ENCODE measurements at places on chromosomes 2 and 18.

- DNase-seq = peak; percentile 62
Measured at GRCh38 chr2:108621087-108621559, 86.9 kb downstream of the LIMS1 start.

- no peak for DNase-seq
Measured at GRCh38 chr2:230636684-230637271, 75.9 kb upstream of the CAB39 start.

DNA sequence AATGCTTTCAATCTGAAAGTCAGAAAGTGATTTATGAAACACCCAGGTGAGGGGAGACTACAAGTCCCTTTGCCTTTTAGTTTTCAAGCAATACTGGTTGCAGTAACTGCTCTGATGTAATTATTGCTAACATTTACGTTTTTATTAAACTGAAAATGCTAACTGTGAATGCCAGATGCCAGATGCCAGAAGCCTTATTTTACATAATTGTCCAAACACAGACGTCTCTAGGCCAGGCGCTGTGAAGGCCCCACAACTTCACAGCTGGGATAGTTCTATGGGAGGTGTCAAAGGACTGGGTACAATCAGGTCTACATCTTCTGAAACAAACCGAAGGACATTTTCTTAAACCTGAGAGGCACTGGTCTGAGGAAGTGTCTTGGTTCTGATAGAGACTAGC lies 27.5 kb upstream of the MSGN1 start:
- no peak for DNase-seq

DNA sequence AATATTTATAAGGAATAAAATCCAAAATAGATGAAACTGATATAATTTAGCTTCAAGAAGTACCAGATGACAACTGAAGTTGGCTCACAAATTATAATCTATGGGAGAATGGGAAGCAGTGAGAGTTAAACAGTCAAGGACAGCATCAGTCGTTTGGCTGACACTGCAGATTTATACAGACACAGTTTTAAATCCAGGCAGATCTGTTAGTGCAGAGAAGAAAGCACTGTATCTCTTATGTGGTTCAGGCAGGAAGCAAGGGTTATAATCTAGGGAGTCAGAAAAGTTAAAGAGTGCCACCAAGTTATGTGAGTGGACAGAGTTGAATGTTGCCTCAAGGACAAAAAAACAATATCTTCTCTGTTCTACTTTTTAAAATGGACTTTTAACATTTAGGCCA lies 880.2 kb downstream of the TSN start:
- DNase-seq = no peak

DNA sequence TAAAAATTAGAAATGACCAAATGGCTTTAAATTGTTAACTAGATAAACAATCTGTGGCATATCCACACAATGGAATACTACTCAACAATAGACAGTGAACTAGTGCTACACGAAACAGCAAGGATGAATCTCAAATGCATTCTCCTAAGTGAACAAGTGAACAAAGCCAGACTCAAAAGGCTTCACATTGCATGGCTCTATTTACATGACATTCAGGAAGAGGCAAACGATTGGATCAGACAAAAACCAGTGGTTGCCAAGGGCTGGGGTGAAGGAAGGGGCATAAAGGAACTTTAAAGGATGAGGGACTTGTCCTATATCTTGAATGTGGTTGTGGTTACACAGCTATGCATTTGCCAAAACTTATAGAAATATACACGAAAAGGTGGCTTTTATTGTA lies 184.3 kb downstream of the RPIA start:
- no peak for DNase-seq

DNA sequence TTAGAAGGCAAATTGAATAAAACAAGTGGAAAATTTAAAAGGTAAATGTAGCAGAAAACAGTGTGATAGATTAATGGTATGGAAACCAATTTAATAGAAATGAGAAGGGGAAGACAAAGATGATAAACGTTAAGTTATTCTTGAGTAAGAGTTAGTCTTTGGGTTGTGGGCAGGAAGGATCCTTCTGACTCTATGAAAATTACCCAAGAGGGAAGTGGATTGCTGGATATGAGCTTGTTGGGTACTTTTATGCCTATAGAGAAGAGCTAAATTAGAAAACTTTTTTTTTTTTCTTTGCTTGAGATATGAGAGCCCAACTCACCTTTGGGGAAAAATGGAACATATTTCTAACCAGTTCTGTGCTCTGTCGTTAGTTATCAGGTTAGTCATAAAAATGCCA lies 144.0 kb downstream of the LDLRAD4 start:
- DNase-seq = no peak

- no peak for DNase-seq
Measured at GRCh38 chr2:55511508-55512124, 7.9 kb upstream of the CFAP36 start.

DNA sequence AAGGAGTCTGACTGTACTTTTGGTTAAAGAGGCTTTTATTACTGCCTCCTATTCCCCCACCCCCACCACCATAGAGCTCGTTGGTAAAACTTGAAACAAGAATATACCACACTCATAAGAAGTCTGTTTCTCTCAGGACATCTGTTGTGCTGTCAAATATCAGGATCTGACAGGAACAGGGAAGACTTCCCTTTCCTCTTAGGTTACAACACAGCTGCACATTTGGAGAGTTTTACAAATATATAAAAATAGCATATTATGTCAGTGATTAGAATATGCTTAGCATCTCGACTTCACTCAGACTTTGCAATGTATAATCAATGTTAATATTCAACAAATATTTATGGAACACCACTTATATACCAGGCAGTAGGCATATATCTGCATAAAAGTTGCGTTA lies 439.6 kb upstream of the REG3G start:
- no peak for DNase-seq

Data from stimulated activated CD4-positive, alpha-beta T cell treated with anti-CD3 and anti-CD28 coated beads, TNF-alpha, amount 100 ng/mL, for 1 hour (primary cell).